ENCODE measurements at places on chromosomes 3 and 15.

DNA sequence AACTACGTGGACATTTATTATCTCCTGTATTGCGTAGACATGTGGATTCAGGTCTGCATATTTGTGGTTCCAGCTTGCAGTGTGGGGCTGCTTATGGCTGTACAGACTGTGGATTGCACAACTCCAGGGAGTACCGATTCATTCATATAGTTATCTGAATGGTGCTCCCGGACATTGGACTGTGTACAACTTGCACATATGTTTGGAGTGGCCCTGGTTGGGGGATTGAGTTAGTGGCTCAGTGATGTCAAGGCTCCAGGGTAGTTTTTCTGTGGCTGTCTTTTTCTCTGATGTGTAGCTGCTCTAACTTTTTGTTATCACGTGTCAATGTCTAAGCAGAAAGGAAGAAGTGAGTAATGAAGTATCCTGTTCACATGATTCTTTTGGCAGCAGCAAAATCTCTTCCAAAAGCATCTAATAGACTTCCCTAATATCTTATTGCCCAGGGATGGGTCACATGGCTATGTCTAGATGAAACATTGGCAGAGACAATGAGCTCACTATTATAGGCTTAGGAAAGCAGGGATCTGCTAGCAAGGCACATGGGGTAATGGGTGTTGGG is 15.8 kb downstream of the ST3GAL6 start:
- DNase-seq: no peak

GRCh38 chr15:42880121-42880520 is 40.5 kb downstream of the TTBK2 start:
- no peak for DNase-seq

- DNase-seq: peak; percentile 69
These were observed at the start of gene ABHD6 for GRCh38 chr3:58237238-58237940. Gene ABHD6 (plus strand): TSS chr3:58237792. CDS start chr3:58256587, 18,795 bp downstream.

- DNase-seq: no peak
These were observed 63.8 kb downstream of the CASR start for GRCh38 chr3:122247087-122247824.

GRCh38 chr3:160671231-160671630 is 5.7 kb upstream of the ARL14 start:
- DNase-seq: no peak

- no peak for DNase-seq
These were observed at the start of gene CACNA2D3 for GRCh38 chr3:54122324-54123002. Gene CACNA2D3 (plus strand): TSS chr3:54122552.

- no peak for DNase-seq
These were observed 712.6 kb upstream of the GBE1 start for GRCh38 chr3:82473864-82474541.

DNA sequence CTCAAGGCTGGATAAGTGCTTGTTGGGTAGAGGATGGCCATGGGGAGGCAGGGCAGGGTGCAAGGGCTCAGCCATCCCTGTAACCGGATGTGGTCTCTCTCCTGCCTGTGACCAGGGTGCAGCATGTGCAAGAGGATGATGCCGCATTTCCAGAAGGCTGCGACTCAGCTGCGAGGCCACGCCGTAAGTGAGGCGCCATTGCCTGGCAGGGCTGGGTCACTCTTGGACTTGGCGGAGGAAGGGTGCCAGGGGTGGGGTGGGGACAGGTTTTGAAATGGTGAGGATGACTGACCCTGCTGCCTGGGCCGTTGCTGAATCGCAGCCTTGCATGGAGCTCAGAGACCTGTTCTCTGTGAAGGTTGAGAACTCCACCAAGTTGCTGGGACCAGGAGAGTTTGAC is 49.3 kb downstream of the PDIA5 start:
- no peak for DNase-seq

DNA sequence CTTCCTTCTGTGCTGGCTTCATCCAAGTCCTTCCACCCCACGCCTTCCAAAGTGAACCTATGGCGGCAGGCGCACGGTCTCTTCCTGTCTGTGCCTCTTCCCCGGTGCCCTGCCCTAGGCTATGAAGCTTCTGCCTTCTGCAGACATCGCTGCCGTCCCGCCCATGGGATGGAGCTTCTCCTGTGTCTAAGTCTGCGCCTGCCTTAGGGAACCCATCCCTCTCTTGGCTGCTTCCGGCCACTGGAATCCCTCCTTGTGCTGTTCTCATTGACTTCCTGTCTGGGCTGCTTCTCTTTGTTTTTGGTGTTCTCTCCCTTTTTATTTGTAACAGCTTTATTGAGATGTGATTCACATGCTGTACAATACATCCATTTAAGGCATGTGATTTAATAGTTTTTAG is 17.2 kb downstream of the CHCHD6 start:
- no peak for DNase-seq

- no peak for DNase-seq
These were observed 166.5 kb downstream of the GMNC start for GRCh38 chr3:190695994-190696393.

DNA sequence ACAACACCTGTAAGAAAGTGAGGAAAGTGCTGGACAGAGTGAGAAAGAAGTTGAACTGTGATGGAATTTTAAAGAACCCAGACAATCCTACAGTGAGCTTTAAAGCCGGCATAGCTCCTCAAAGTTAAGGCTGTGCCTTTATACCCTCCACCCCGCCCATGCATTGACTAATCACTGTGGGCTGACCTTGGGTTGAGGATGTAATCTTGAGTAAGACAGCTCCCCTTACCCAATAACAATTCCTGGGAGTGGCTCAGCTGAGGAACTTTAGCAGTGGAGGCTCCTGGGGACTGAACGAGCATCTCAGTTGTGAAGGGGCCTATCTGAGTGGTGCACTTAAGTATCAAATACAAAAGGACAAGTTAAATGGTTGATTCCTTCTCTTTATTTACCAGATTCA is 35.7 kb upstream of the ZNF770 start:
- DNase-seq: no peak
